ENCODE measurements at places on chromosomes 11 and 22.

DNA sequence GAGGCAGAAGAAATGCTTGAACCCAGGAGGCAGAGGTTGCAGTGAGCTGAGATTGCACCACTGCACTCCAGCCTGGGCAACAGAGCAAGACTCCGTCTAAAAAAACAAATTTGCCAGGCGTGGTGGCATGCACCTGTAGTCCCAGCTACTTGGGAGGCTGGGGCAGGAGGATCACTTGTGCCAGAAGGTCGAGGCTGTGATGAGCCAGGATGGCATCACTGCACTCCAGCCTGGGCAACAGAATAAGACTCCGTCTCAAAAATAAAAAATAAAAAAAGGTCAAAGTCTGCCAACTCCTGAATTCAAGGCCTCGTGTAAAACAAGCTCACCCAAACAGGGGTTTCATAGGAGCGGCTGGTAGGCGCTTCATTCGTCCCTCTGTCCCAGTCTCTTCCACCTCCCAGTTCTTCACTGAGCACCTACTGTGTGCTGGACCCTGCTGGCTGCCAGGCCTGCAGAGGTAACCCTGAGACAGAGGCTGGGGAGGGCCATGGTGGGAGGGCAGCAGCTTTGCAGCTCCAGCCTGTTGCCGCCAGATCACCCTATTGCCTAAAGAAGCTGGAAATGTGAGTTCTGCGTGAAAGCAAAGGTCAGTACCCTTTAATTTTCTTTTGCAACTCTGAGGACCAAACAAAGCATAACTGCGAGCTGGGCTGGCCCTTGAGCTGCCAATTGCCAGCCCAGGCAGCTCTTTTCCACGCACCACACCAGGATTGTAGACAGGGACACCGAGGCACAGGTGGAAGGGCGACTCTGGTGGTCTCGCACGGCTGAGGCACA is 15.3 kb downstream of the RPL3 start:
- no peak for DNase-seq

DNA sequence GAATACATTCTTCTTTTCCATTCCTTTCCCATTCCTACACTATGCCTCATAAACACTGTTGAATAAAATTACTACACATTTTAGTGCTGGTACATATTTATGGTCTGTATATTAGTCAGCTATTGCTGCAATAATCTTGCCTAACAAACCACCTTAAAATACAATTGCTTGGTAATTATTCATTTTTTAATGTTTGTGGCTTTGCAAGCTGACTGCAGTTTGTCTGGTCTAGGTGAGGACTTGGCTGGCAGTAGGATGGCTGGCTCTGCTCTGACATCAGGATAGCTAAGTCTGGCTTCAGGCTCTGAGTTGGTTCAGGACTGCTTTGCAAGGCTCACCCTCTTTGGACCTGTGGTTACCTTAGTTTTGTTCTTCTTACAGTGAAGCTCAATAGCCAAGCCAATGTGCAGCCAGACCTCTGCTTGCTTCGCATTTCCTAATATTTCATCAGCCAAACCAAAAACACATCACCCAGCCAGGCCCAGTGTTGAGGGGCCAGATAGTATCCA is 913.4 kb upstream of the RAG2 start:
- no peak for DNase-seq

DNA sequence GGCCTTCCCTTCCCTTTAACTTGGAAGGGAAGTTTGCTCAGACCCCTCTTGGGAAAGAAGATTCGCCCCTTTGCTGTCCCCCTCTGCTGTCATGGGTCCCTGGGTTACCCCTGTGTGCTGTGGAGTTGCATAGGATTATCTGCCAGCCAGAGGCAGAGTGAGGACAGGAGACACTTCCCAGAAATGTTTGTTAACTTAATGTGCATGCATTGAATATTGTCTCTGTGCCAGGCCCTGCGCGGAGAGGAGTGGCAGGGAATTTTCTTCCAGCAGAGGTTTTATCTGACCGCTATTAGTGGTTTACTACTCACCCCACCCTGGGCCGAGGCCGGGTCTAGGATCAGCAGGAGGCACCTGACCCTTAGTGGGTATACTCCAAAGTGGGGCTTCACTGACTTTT is 894.8 kb downstream of the TBC1D22A start:
- no peak for DNase-seq

- DNase-seq: peak; percentile 56
Measured at GRCh38 chr11:72225411-72225951, 914 bp downstream of the INPPL1 start.

DNA sequence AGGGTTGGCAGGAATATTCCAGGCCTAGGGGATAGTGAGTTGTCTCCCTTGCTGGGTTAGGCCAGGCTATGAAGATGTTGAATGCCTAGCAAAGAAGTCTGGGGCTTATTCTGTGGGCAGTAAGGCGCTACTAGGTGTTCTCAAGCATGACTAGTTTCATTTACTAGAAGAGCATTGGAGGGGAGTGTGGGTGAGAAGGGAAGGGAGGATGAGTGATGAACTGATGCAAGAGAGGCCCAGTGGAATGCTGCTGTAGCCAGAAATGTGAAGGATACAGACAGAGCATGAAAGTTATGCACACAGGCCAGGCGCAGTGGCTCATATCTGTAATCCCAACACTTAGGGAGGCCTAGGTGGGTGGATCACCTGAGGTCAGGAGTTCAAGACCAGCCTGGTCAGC is 33.5 kb downstream of the POU2F3 start:
- DNase-seq: no peak

DNA sequence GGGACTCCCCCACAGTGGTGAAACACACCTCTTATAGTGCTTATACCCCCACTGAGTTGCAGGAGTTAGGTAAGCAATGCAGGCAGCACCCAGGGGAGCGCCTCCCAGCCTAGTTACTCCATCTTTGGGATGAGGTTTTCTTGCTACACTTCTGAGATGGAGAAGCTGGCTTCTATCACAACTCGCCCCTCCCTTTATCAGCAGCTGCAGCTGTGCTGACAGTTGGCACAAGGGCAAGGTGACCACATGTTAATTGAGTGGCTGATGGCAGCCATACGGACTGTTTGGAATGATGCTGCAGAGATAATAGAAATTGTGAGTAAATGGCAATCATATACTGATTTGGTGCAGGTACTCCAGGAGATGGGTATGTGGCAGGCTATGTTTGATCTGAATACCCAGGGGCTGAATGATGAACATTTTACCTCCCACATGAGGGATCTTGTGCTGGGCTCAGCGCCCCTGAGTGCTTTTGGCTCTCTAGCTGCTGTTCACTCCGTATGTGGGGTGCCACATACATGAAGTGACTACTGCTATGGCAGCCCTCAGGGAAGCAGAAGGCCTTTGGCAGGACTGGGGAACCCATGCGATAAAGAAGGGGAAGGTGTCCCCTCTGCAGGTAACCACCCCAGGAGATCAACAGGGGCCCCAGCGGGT is 29.2 kb upstream of the KCNA4 start:
- no peak for DNase-seq

DNA sequence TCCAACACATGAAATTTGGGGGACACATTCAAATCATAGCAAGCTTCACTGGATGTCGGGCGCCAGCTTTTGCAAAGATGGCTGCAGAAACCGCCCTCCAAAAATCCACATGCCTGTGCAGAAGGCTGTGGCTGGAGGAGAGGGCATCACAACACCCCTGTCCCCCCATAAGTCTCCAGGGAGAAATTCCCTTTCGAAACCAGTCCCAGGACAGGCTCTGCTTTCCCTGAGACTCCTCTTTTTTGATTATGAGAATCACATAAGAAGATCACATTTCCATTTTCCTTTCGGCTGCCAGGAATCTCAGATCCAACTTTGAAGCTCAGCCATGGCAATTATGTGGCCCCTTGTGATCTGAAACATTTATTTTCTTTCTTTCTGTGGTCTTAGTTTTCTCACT is 9.7 kb downstream of the LIF start:
- no peak for DNase-seq

DNA sequence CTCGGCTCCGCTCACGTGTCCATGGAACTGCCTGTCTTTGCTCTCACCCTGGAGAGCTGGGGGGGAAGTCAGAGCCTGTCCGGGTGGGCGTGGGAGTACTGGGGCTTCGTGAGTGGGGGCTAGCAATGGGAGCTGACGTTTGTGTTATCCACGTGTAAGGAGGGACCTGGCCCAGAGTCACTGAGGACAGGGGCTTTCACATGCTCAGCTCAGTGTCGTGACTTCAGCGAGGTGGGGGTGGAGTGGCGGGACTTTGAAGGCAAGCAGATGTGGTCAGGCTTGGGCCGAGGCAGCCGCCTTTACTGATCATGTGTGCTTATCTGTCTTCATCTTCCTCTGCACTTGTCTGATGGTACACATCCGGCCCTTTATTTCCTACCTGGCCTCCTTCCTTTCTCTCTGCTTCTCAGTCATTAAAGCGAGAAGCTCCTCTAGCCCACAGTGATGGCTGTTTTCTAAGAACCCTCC is 113.1 kb upstream of the NNMT start:
- no peak for DNase-seq

DNA sequence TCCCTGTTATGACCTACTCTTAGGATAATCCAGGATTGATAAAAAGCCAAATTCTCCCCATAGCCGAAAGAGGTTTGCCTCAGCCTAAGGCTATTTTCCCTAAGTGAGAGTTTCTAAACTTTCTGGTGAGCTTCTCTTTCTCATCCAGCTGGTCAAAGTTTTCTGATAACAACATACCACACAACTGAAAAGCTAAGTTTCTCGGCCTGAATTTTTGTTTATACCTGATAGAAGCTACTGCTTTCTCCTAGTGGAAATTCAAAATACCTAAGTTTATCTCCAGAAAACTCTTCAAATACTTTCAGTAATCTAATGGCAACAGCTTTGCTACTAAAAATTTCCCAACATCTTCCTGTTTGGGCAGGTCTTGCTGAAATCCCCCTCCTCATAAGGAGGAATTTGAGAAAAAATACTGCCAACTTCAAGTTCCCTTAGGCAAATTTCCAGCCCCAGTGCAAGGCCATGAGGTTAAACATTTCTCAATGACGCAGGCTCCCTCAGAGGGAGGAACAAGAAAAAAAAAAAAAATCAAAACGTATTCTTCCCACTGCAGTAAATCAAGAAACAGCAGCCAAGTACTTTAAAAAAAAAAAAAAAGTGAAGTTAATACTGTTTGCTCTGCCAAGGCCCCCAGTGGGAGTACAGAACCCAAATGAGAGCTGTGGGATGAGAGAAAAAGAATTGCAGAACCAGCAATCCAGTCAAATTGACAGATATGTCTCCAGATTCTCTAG is 127.0 kb downstream of the MRTFA start:
- DNase-seq: no peak

DNA sequence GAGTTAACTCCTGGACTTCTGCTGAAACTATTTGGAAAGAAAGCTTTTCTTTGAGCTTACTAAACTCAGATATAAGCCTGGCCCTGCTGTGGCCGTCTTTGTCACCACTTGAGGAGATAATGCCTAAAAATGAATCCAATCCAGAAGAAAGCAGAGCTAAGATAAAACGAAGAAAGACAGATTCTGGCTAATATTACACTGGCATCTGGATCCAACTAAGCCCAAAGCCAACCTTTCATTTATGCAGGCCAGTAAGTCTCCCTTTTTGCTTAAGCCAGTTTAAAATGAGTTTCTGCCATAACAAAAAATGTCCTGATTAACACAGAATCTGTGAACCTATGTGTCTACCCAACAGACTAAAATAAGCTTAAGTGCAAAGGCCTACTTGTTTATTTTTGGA is 34.5 kb downstream of the PIK3C2A start:
- no peak for DNase-seq

- no peak for DNase-seq
Measured at GRCh38 chr11:128701086-128701485, 7.2 kb downstream of the FLI1 start.

GRCh38 chr11:3217818-3218482 is 663 bp downstream of the MRGPRG start:
- peak; percentile 46 for DNase-seq

- no peak for DNase-seq
Measured at GRCh38 chr22:41050883-41051282, 41.5 kb upstream of the EP300 start.

DNA sequence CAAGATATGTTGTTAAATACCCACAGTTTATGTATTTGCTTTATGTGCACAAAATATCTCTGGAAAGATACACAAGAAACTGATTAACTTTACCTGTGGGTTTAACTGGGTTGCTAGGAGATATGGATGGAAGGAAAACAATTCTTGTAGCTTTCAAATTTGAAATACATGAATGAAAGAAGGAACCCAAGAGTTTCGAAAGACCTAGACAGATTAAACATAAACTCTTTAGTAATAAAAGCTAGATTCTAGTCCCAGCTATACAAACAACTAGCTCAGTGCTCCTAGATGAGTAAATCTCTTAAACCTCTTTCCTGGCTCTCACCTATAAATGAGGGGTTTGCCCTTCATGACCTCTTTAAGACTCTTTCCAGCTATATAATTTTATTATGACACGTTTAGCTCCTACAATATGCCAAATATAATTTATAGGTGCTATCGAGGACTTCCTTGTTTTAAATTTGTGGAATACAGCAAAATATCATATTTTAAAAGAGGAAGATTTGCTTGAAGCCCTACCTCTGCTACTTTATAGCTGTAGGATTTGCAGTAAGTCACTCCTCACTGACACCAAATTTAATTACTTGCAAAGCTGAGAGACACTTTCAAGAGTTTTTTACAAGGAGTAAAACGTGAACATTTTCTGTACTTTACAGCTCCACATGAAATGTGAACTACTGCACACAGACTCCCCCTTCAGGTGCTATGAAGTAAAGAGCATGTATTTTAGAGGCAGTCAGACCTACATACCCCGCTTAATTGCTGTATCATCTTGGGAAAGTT is 50.7 kb downstream of the RRAS2 start:
- no peak for DNase-seq

DNA sequence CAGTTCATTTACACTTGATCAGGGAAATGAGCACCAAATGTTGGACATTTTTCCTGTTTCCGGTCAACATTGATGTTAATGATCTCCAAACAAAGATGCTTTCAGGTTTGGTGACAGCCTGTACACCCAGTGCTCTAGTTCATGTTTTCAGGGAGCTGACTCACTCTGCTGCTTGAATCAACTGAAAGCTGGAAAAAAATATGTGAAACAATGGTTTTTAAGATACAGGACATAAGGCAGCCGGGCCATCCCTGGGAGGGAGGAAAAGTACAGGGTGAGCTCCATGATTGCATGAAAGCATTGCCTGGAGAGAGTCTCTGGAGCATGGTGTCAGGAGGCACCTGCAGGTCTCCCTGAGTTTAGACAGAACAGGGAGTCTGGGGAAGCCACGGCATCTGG is 259.6 kb downstream of the TBC1D22A start:
- no peak for DNase-seq

DNA sequence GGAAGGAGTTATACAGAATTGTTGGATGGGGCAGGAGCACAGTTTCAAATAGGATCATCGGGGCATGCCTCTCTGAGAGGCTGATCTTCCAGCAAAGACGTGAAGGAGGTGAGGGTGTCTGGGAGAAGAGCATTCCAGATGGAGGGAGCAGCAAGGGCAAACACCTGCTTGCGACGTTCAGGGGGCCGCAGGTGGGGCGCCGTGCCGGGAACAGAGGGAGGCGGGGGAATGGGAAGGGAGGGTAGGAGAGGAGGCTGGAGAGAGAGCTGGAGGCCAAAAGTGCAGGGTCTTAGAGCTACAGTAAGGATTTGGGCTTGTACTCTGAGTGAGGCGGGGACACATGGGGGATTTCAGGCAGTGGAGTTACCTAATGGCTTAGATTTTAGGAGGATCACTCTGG is 13.6 kb downstream of the APOL5 start:
- DNase-seq: no peak

- DNase-seq: no peak
Measured at GRCh38 chr11:69516526-69516925, 35.1 kb downstream of the LINC01488 start.

- DNase-seq: no peak
Measured at GRCh38 chr22:21938906-21939305, 13.7 kb downstream of the PPM1F start.
